ENCODE measurements at places on chromosomes 5 and 9.

GRCh38 chr5:142527664-142528295, 158.1 kb downstream of the FGF1 start:
- no peak for DNase-seq

GRCh38 chr9:111110805-111111204, 72.5 kb upstream of the LPAR1 start:
- no peak for DNase-seq

DNA sequence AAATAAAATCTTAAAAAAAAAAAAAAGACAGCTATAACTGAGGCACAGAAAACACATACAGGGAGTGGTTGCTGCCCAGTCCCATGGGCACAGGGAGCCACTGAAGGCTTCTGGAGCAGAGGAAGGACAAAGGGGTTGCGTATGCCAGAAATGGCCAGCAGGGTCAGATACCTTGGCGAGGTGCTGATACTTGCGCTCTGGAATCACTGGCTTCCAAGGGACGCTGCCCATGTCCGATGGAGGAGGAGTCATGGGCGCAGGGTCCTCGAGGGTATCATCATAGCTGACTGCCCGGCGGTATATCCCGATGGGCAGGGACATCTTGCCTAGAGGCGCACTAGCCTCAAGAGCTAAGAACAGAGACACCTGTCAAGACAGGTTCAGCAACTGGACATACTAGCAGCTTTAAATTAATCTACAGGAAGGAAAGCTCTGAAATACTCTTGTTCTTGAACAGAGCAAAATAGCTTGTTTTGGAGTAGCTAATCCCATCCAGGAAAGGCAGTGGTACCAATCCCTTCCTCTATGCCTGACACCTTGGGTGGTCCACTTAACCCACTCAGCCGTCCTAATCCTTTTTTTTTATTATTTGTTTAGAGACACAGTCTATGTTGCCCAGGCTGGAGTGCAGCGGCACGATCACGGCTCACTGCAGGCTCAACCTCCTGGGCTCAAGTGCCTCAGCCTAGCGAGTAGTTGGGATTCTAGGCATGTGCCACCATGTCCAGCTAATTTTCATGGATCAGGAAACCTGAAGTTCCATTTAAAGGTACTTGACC, 6.0 kb downstream of the KIAA1191 start:
- no peak for DNase-seq

DNA sequence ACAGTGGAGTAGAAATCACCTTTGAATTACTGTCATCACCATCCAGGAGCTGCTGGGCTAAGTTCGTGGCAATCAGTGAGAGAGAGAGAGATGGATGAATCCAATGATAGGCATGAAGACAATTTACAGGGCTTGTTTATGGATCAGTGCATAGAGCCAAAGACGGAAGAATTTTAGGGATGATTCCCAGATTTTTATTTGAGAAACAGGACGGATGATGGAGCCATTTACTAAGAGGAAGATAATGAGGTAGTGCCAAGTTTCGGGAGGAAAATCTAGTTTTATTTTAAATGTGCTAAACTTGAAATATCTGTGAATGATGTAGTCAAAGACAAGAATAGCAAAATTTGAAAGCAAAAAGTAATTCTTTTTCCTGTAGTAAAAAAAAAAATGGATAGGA, 394.2 kb upstream of the PAPPA start:
- DNase-seq = no peak

DNA sequence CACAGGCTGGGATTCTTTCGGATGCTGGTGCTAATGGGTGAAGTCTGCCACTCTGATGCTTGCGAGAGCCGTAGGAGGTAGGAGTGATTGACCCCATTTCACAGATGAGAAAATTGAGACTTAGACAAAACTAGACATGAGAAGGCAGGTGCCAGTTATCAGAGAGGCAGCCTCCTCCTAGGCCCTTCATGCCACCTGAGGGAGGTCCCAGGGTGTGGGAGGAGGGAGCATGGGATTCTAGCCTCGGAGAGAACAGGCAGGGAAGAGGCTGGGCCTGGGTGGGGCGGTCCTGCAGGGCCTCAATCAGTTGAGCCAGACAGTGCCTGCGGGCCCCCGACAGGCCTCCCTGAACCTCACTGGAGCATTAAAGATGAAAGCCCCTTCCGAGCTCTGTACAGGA, 112.4 kb downstream of the COL23A1 start:
- no peak for DNase-seq

DNA sequence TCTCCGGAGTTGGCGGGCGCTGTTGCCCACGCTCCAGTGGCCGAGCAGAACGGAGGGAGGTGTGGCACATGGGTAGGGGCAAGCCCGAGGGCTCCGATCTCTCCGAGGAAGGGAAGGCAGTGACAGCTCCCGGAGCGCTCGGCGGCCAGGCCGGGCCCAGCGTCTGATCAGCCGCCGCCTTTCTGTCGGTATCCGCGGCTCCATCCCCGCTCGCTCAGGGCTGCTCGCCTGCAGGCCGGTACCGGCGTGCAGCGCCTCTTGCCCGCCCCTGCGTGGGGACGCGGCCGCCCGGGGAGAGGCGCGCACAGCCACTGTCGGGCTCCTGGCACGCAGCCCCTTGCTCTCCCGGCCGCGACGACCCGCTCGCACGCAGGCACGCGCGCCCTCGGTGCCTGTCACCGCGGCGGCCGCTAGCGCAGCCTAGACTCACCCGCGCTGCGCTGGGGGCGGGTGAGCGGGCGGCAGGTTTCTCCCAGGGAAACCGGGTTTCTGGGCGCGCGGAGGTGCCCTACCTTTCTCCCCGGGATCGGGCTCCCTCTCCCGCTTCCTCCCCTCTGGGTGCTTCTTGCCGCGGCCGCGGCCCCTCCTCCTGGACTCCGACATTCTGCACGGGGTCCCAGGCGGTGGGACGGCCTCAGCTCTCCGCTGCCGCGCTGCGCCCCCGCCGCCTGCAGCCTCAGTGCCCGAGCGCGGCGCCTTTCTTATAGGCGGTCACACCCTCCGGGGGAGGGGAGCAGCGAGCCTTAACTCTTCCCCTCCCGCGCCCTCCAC, 108.4 kb downstream of the PSD2 start:
- no peak for DNase-seq

GRCh38 chr5:79135790-79136553, 24.4 kb downstream of the BHMT start:
- DNase-seq = no peak

DNA sequence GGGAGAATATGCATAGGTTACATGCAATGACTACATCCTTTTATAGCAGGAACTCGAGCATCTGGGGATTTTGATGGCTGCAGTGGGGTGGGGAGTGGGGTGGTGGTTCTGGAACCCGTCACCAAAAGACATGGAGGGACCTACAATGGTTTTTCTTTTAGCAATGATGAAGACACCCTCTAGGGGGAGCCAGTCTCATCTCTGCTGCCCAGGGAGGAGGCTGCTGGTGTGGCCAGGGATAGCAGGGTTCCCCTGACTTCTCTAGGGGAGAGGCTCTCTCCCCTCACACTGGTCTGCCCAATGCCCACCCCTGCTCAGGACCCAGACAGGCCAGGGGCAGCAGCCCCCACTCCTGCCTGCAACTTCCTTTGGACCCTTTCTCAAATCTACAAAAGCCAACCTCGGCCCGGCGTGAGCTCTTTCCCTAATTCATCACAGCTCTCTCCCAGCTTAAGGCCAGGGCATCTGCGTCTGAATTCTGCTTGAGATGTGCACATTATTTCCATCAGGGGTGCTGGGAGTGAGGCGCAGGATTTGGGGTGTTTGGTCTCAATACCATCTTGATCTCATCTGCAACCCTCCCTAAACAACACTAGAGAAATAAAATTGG, 73.6 kb upstream of the RETREG1 start:
- peak; percentile 15 for DNase-seq

DNA sequence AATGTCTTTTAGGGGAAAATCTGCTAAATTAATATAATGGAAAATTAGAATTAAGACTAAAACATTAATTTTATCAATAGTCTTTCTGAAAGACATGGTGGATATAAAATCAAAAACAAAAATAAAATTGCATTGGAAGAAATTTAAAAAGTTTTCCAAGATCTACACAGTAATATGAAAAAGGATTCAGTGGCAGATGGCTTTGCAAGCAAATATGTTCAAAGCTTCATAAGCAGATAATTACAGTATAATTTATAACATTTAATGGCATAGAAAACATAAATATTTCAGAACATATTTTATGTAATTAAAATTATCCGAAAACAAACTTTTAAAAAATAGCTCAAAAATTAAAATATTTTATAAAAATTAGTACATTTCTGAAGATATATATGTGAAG, 512.4 kb upstream of the CYLC2 start:
- no peak for DNase-seq

DNA sequence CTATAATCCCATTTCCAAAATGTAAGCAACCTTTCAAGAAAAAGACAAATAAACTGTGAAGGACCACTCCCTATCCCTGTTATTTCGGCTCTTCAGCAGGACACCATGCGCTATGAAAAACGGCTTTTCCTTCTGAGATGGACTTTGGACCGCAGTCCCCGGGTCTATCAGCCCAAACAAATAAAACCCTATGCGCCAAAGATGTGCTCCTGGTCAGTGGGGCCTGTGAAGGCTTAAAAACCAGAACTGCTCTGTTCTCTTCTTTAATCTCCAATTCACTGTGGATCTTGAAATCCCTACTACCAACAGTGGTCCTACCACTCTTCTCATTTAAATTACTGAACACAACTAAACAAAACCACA, 33.3 kb downstream of the RAPGEF1 start:
- no peak for DNase-seq

GRCh38 chr5:16013334-16014065, 166.1 kb downstream of the MARCHF11 start:
- no peak for DNase-seq

DNA sequence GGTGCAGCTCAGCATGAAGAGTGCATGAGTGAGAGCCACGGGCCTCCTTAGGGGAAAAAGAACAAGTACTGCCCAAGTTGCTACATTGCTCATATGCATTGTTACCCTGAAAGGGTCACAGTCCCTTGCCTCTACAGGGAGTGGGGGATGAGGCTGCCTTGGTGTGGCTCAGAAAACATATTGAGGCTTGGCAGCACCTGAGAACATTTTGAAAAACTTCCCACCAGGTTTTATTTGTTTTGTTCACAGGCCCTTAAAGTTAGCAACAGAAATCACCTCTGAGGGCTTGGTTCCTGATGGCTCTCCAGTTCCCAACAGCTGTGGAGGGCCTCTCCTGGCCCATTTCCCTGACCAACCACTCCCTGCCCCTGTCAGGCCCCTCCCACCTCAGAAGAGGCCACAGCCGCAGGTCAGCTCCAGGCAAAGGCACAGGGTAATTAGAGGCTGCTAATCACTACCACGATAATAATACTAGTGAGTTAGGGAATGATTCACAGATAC, 90.7 kb upstream of the ADRA1B start:
- DNase-seq = no peak

DNA sequence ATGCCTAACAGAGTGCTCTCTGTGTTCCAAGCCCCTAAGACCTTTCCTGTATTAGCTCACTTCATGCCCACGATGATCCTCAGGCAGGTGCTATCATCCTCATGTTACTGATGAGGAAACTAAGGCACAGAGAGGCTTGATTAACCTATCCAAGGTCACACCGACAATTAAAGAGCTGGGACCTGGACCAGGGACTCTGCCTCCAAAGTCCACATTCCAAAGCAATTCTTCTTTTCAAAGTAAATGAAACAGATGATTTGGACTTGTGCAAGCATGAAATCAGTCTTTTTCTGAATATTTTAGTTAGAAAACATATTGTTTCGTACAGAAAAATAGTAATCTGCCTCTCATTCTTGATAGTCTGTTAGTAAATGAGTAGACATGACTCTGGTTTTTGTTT, 18.1 kb upstream of the RASEF start:
- DNase-seq = no peak

DNA sequence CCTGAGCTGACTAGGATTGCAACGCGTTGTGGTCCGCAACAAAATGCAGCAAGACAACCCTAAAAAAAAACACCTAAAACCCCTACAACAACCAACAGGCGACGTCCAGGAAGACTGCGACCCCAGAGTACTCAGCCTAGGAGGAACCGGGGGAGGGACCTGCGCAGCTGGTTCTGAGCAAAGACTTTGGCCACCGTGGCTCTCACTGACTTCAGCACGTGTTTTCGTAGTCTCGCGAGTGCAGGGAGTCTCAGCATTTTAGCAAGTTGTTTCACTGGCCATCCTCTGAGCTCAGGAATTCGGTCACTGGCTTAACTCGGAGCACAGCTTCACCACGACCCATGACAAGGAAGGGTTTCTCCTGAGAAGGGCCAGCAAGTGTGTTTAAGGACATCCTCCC, 8.6 kb upstream of the ZDHHC11 start:
- DNase-seq = no peak

DNA sequence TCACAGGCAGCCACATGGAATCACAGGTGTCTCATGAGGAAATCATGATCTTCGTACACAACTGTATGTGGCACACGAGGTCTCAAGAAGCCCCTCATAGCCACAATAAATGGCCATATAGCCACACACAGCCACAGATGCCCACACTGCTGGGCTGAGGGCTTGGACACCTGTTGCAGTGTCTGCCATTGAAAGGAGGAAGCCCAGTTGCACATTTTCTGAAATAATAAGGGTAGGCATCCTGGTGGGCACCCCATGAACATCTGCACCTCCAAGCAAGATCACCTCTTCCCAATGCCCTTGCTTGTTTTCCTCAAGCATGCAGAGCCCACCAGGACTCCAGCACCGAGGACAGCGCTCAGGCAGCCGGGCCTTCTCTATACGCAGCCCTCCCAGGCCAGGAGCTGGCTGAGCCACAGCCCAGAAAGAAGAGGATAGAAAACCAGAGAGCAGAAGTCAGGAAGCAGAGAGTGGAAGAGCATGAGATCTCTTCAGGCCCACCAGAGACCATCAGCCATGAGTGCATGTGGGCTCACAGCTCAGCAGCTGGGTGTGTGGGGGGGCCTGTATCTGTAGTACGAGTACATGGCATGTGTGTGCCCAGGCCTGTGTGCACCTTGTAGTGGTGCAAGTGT, 1.0 kb upstream of the ACSL6 start:
- peak; percentile 34 for DNase-seq

GRCh38 chr9:16417749-16418148, 452.7 kb downstream of the BNC2 start:
- DNase-seq = no peak

DNA sequence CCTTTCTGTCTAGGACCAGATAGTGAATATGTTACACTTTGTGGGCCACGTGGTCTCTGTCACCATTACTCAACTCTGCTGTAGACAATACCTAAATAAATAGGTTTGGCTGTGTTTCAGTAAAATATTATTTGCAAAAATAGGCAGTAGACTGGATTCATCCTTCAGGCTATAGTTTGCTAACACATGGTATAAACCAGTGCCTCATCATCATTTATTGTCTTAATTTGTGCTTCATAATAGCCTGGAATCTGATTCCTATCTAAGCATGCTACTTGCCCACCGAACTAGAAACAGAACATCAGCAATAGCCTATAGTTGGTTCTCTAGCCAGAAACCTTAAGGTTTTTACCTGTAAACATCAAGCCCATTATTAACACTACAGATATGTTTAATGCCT, 215.6 kb downstream of the FBXL7 start:
- no peak for DNase-seq

GRCh38 chr9:137688725-137689124, 69.9 kb downstream of the EHMT1 start:
- no peak for DNase-seq

- DNase-seq = no peak
Measured at GRCh38 chr9:78133751-78134150, 102.1 kb upstream of the CEP78 start.

All from fibroblast of skin of left quadriceps (primary cell).